Right renal pelvis (tissue), 4 donors: ENCODE measurements at places on chromosomes 13 and 19.

DNA sequence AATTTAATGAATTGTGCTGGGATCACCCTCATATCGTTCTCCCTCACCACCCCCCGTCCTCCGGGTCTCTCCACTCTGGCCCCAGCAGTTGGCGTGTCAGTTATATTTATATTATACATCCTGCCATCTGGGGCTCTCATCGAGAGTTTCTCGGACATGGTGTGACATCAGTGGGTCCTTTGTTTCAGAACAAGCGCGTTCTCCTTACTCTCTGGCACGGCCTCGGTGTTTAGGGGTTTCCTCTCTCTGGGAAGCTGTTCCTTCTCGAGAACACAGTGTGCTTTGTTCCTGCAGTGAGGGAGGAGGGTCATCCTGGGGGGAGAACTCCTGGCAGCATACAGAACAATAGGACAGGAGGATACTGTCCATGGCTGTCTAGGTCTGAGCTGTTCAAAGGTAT is 9.8 kb upstream of the MCF2L start:
- no peak for DNase-seq

- no peak for DNase-seq
Measured at GRCh38 chr19:13604902-13605586, 98.8 kb upstream of the CACNA1A start.

GRCh38 chr13:45242070-45242469 is 41.2 kb upstream of the KCTD4 start:
- no peak for DNase-seq

GRCh38 chr19:30011051-30011578 is 69.1 kb downstream of the URI1 start:
- DNase-seq: no peak

DNA sequence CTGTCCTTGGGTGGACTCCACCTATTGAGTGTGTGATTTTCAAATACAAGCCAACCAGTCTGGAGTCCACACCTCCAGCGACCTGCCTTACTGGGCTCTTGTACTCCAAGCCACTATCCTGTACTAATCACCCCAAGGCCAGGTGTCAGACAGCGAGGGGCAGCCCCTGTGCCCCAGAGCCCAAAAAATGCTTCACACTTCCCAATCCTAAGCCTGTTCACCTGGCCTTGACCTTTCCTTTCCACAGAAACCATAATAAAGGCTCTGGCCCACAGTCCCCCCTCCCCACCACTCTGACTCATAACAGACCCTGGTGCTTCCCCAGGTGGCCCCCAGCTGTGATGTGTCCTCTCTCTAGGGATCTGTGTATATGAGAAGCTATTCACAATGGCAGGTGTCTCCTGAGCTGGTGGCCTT is 3.9 kb downstream of the CD209 start:
- no peak for DNase-seq

GRCh38 chr19:35508129-35508528 is 5.3 kb downstream of the DMKN start:
- no peak for DNase-seq

GRCh38 chr19:33872445-33873320 is 76.0 kb downstream of the KCTD15 start:
- no peak for DNase-seq

DNA sequence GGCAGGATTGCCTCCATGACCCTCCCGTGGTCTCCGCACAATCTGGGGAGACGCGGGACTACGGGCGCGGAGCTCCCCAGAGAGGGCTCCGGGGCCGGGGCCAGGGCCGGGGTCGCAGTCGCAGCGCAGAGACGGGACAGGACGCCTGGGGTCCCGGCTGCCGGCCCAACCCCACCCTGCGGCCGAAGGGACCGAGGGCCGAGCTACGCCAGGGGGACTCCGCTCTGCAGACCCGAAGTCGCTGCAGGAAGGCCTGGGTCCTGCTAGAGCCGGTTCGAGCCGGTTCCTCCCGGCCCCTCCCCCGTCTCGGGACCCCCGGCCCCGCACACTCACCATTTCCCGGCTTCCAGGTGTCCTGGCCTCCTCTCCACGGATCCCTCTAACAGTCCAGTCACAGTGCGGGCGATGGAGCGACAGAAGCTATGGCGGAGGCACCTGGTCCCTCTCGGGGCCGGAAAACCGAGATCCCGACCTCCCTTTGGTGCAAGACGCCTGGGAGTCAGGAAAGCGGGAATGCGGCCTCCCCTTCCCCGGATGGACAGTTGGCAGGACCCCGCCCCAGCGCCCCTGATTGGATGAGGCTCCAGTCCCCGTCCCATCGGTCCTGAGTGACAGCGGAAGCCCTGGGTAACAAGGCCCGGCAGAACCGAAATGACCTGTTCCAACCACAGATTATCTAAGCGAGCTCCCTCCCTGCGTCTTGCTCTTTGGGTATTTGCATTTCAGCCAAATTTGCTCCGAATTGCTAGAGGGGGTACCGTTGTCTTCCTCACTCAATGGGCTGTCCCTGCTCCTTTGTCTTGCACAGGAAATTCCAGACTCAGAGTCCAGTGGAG is at the start of gene ZNF625:
Gene ZNF625, minus strand, starts transcription at position 512 of the 836 bp plus-strand sequence. Its CDS starts 176 bp downstream, at position 336.
- DNase-seq: peak; percentile 81

DNA sequence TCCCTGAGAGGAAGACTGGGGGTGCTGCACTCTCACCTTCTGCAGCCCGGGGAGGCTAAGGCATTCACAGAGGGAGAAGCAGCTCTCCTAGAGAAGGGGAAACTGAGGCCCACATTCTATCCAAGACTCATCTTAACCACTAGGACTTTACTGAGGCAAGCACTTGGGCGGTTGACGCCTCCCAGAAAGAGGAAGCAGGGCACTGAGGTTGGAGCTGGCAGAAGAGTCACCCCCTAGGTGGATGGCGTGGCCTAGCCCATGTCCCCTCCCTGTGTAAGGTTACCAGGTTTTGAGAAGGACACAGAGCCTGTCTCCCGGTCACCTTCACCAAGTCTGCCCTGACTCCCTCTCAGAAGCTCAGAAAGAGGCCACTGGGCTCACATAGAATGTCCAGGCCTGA is 2.7 kb downstream of the S1PR2 start:
- DNase-seq: no peak

GRCh38 chr13:106220211-106220610 is 315.3 kb downstream of the EFNB2 start:
- no peak for DNase-seq

DNA sequence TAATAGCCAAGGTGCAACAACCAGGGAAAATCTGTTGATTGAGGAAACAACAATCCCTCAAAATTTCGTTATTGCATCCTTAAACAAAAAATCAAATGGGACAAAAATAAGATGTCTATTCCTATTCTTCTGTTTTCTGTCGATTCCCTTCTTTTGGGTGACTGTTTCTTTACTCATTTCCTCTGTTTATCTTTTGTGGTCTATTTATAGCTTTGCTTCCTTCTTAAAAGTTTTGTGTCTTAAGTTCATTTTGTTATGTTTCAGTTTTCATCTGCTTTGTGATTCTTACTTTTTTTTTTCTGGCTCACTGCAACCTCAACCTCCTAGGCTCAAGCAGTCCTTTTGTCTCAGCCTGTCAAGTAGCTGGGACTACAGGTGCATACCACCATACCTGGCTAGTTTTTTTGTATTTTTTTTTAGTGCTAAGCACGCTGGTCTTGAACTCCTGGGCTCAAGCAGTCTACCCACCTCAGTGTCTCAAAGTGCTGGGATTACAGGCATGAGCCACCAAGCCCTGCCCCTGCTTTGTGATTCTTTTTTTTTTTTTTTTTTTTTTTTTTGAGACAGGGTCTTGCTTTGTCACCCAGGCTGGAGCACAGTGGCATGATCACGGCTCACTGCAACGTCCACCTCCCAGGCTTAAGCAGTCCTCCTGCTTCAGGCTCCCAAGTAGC is 10.4 kb downstream of the ZNF146 start:
- DNase-seq: no peak

GRCh38 chr19:28349604-28350003 is 863.3 kb downstream of the UQCRFS1 start:
- no peak for DNase-seq

DNA sequence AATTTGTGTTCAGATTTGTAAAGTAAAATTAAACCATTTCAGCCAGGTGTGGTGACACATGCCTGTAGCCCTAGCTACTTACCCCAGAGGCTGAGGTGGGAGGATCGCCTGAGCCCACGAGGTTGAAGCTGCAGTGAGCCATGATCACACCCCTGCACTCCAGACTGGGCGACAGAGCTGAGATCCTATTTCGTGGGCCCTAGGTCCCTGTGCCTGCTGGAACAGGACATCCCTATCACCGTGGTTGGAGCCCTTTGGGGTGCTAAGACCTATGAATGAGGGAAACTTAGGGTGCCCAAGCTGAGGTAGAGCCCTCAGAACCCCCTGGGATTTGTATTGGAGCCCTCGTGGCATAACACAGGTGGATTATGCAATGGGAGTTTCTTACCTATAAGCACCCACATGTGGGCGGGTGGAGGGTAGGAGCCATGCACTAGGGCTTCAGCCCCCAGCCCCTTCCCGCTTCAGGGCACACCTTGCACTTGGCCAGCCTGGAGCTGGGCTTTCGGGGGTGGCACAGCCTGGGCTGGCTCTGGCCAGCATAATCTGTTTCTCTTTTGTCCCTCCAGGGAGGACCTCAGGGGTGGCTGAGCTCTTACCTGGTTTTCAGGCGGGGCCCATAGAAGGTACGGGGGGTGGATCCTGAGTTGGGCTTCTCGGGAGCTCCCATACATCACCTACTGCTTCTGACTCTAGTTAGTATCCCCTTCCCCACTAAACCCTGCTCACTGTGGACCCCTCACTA is 7.2 kb upstream of the USF2 start:
- DNase-seq: no peak

DNA sequence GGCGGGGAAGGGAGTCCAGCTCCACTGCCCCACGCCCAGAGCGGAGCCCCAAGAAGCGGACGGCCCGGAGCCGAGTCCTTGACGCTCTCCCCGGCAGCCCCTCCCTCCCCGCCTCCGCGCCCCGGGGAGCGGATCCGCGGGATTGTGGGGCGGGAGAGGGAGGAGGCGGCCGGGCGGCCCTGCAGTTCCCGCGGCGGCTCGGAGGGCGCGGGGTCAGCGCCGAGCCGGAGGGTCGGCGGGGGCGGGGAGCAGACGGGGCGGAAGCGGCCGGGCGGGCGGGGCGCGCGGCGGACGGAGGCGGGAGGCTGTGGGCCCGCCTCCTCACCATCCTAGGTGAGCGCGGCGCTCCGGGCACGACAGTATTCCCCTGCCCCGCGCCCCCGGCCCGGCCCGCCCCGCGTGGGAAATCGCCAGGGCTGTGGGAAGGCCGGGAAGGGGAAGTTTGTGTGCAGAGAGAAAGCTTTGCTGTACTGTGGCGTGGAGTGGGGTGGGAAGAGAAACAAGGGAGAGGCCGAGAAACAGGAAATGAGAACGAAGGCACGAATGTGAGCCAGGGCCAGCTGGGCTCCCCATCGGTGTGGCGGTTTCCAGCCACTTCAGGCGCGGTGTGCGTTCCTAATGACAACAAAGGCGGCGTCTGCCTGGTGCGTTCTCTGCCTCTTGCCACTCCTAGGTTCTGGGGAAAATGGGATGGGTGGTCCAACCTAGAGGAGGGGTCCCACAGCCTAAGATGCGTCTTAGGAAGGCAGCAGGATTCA is 1.3 kb upstream of the KLF12 start:
- no peak for DNase-seq

- peak; percentile 84 for DNase-seq
Measured at GRCh38 chr19:46471116-46471733, at the start of gene PNMA8A. Gene PNMA8A (minus strand): TSS chr19:46471563. CDS start chr19:46471035, 528 bp downstream.

DNA sequence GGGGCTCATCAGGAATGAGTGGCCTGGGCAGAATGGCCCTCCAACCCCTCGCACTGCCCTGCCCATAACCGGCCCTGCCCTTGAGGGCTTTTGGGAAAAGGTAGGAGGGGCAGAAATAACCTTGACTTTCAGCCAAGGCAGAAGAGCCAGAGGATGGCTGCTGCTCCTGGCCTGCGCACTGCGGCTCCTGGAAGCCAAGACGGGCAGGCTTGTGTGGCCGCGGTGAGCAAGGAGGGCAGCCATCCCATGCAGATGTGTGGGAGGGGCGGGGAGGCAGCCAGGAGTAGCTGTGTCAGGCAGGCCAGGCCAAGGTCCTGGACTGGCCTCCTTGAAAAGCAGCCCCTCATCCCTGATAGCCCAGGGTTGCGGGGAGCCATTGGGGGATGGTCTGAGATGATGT is 57.6 kb upstream of the URI1 start:
- no peak for DNase-seq

GRCh38 chr13:68168448-68168847 is 938.3 kb upstream of the PCDH9 start:
- no peak for DNase-seq

DNA sequence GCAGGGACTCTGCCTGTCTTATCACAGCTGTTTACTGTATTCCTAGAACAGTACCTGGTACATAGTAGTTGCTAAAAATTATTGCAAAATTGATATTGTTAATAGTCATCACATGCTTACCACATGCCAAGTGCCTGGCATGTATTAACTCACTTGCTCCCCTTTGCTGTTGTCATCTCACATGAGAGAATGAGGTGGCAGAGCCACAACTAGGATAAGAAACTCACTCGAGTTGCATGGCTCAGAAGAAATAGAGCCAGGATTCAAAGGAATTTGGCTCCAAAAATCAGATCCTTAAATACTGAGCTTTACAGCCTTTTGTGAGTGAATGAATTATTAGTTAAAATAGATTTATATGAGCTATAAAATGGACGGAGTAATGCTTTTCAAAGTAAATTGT is 42.6 kb downstream of the B3GLCT start:
- DNase-seq: no peak

- no peak for DNase-seq
Measured at GRCh38 chr13:43495732-43496131, 291.0 kb downstream of the ENOX1 start.

- no peak for DNase-seq
Measured at GRCh38 chr19:17236811-17237543, 8.7 kb downstream of the NR2F6 start.

- no peak for DNase-seq
Measured at GRCh38 chr19:4326215-4326836, 12.3 kb downstream of the STAP2 start.

- DNase-seq: no peak
Measured at GRCh38 chr19:38506723-38507550, 73.4 kb downstream of the RYR1 start.

- DNase-seq: no peak
Measured at GRCh38 chr19:53951436-53951835, 11.3 kb upstream of the CACNG8 start.

- DNase-seq: no peak
Measured at GRCh38 chr19:55460670-55461258, 678 bp downstream of the ISOC2 start.

DNA sequence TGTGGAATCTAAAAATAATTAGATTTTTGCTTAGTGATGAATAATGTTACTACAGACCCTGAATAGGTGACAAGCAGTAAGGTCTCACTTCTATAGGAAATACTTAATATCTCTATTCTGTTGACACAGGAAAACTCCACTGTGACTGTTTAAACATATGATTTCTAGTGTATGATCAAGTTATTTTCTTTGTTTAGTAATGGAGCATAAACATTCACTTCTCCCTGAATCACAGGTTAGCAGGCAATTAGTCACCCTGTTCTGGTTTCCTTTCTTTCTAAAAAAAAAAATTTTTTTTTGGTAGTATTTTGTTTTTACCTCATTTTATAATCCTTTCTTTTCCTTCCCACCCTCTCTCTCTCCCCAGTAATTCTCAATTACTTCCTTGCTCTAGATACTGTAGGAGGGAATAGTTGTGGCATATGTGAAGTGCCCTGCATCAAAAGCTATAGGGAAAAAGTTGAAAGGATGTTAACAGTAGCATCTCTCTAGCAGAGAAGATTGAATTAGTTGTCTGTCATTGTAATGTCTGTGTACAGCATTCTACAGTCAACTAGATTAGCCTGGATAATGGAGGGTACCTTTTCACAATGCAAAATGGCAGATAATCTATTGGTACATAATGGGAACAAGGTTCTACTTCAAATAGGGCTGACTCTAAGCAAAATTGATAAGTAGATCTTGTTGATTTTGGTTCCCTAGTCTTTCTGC is 3.5 kb downstream of the HS6ST3 start:
- no peak for DNase-seq

- DNase-seq: no peak
Measured at GRCh38 chr13:112755331-112755730, 65.5 kb downstream of the ATP11A start.
